ENCODE measurements at places on chromosomes 16 and 17.

DNA sequence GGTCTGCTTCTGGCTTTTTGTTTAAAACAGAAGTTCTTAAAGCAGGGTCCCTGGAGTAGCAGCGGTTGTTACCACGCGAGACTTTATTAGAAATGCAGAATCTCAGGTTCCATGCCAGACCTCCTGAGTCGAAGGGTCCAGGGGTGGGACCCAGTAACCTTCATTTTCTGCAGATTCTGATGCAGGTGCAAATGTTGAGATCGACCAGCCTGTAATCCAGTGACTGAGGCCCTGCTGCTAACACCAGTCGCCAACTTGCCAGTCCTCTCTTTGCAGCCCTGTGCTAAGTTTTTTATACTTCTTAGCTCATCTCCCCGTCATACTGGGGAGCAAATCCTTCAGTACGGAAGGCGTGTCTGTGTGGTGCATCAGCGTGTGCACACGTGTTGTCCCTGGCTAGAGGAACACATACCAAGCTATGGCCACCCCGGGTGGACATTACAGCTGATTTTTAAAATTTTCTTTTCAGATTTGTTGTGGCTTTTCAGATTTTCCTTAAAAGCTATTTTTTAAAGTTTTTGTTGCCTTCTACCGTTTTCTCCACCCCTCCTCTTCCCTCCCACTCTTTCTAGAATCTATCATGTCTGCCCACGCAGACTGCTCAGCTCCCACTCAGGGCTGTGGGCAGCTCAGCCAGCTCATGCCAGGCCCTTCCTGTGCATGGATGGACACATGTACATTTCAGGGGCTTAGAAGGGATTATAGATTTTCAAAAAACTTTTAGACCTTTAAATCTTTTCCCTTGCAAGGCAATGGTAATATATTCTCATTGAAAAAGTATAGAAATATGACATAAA is 57.7 kb downstream of the MEAK7 start:
- DNase-seq, result no peak

DNA sequence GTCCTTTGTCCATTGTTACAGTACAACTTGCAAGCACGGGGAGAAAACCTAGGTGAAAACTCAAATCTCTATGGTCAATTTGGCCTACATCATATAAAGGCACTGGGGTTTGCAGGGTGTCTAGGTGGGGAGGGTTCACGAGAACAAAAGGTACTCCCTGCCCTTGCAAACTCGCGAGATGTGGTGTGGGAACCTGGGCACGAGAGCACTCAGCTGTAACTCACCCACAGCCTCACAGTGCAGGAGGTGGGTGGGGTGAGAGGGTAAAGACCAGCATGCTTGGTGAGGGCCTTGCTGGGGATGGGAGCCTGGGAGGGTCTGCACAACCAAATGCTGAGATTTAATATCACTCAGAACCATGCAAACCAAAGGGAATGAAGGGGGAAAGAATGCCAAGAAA is 18.4 kb upstream of the ZNF594 start:
- DNase-seq, result no peak

- DNase-seq, result no peak
Measured at GRCh38 chr17:45430006-45430737, 2.5 kb downstream of the ARHGAP27 start.

- no peak for DNase-seq
Measured at GRCh38 chr17:42018339-42018738, 1.1 kb upstream of the DNAJC7 start.

GRCh38 chr16:81815429-81815766 is 36.3 kb downstream of the PLCG2 start:
- no peak for DNase-seq

GRCh38 chr16:12995721-12996372 is 94.4 kb downstream of the SHISA9 start:
- no peak for DNase-seq

Measured in activated CD8-positive, alpha-beta memory T cell treated with anti-CD3 and anti-CD28 coated beads, Interleukin-2, amount 50 U/mL, for 4 hours (primary cell).